ENCODE measurements at places on chromosomes 6 and 20. TPM values are rescaled to one million over a fixed set of nuclear protein-coding genes. Genes with fewer than 3 reads are reported as not detected.

GRCh38 chr6:16043171-16044135 lies 85.4 kb upstream of the MYLIP start:
- no peak for DNase-seq

DNA sequence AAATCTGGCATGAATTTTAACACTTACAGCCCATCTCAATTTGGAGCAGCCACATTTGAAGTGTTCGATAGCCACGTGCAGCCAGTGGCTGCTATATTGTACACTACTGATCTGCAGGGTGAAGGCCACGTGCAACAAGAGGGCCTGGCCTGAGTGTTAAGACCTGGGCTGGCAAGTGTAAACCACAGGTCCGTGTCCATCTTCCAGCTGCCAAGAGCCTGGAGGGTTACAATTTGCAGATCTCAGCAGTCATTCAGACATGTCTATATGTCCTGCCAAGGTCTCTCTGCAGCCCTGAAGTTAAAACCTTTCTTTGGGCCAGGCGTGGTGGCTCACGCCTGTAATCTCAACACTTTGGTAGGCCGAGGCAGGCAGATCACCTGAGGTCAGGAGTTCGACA lies 14.1 kb downstream of the SGK2 start:
- no peak for DNase-seq

Gene TXLNB
- total RNA-seq, result 122 TPM

- no peak for DNase-seq
Measured at GRCh38 chr6:157822245-157823000, 623 bp upstream of the SNX9 start.

DNA sequence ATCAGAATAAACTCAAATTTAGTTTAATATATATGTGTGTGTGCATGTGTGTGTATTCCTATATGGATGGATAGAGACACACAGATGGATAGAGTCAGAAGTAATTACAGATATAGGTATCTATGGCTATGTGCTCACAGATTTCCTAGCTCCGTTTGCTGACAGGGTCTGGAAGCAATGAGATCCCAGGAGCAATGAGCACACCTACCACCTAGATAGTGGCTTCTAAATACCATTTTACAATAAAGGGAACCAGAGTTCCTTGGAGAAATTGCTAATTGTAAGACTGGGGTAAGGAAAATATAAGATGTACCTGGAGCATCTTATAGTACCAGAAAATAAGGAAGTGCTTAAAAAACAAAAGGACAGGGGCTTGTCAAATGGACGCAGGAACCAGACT lies 196.2 kb upstream of the PRDM1 start:
- no peak for DNase-seq

Gene VGLL2
- total RNA-seq, result not detected

GRCh38 chr20:24895898-24896658 lies 53.0 kb upstream of the CST7 start:
- DNase-seq, result no peak

Gene OPN5
- not detected for total RNA-seq

- peak; percentile 85 for DNase-seq
Measured at GRCh38 chr6:138692978-138693909, 80.3 kb upstream of the CCDC28A start.

DNA sequence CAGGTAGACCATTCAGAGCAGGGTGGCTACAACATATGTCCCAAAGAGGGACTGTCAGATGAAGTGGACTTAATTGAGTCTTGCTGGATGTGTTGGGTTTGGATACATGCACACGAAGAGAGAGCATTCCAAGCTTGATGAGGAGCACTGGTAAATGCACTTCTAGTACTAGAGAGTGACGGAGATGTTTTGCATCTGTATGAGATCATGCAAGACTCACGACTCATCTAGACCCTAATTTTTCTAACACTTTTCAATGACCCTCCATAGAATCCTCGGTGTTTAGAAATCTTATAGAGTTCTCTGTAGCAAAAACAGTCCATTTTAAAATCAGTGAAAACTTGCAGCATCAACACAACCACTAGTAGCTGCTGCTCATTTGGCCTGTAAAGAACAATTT lies 4.8 kb upstream of the AIG1 start:
- no peak for DNase-seq

- no peak for DNase-seq
Measured at GRCh38 chr6:23114812-23115504, 545.6 kb downstream of the HDGFL1 start.

DNA sequence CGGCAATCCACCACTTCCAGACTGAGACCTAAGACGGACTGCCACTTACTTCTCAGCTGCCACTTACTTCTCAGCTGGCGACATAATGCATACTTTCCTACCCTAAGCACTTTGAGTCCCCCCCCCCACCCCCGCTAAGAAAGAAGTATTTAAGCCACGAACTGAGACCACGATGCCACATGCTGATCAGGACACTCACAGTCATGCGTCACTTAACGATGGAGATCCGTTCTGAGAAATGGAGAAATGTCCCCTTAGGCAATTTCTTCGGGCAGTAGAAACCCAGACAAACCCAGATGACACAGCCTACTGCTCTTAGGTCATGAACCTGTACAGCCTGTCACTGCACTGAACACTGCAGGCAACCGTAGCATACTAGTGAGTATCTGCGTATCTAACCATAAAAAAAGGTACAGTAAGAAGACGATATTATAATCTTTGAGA lies 690 bp downstream of the IFNGR1 start:
- DNase-seq, result no peak

DNA sequence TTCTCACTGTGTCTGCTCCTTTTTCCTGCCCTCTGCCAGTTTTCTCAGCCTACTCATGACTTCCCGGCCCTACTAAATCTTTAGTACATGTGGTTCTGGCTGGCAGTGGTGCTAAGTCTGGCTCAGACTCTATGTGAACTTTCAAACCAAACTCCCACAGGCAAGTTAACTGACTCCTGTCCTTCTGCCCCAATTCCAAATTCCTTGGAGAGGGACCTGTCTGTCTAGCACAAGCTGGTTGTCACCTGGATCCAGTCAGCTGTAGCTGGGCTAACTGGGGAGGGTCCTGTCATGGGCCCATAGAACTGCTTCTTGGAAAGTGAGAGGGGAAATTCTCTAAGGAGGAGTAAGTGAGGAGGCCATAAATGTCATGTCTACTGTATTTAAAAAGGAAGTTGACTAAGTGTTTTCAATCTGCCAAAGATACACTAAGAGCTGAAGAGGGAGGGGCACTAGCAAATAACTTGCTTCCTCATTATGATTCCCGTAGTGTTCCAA lies 240.1 kb downstream of the KCNQ5 start:
- DNase-seq, result peak; percentile 60

Gene DEFB110
- not detected for total RNA-seq

Gene MYB
- 0.27 TPM for total RNA-seq

DNA sequence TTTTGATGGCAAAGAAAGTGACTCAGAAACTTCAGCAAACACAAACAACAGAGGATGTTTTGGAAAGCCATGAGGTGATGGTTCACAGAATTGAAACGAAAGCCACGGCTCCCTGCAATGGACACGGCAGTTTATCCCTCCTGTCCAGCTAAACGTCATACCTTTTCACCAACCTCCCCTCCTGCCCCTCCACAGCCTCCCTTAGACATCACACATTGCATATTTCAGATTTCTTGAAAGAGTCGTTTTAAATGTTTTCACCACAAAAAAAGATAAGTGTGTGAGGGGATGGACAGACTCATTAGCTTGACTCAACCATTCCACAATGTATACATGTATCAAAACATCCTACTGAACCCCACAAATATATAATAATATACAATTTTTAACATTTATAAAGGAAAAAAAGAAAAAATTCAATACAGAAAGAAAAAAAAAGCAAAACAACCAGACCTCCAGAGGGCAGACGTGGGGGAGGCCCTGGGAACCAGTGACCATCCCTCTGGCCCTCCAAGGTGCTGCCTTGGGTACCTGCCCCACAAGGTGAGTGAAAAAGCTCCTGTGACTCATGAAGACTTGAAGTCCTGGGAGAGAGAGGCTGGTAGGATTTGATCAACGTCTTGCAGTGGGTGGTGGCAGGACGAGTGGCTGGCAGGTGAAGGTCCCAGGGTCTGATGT lies 117.2 kb upstream of the THBS2 start:
- DNase-seq, result no peak

GRCh38 chr6:132259070-132259469 lies 142.2 kb downstream of the MOXD1 start:
- no peak for DNase-seq

DNA sequence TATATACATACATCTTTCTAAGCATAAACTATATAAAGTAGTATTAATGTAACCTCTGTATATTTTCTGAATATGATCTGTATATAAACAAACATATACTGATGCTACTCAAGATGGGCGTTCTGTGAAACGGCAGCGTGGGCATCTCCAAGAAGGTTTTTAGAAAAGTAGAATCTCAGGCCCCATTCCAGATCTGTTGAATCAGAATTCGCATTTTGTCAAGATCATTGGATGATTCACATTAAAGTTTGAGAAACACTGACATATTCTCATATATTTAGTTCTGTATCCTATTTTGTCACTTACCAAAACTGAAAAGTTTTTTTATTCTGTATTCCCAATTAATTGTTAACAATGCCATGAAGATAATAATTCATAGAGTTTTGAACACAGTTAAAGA lies 5.5 kb downstream of the C6orf141 start:
- DNase-seq, result no peak

- DNase-seq, result no peak
Measured at GRCh38 chr20:3922983-3923339, 33.8 kb downstream of the PANK2 start.

Gene ESR1
- total RNA-seq, result 1.4 TPM

Gene KCNK15
- total RNA-seq, result 0.32 TPM

GRCh38 chr6:133683308-133683580 lies 205.7 kb upstream of the TCF21 start:
- DNase-seq, result no peak

GRCh38 chr6:3220366-3220765 lies 7.1 kb downstream of the TUBB2B start:
- DNase-seq, result no peak

GRCh38 chr6:11806561-11807317 lies 28.1 kb upstream of the ADTRP start:
- DNase-seq, result no peak

DNA sequence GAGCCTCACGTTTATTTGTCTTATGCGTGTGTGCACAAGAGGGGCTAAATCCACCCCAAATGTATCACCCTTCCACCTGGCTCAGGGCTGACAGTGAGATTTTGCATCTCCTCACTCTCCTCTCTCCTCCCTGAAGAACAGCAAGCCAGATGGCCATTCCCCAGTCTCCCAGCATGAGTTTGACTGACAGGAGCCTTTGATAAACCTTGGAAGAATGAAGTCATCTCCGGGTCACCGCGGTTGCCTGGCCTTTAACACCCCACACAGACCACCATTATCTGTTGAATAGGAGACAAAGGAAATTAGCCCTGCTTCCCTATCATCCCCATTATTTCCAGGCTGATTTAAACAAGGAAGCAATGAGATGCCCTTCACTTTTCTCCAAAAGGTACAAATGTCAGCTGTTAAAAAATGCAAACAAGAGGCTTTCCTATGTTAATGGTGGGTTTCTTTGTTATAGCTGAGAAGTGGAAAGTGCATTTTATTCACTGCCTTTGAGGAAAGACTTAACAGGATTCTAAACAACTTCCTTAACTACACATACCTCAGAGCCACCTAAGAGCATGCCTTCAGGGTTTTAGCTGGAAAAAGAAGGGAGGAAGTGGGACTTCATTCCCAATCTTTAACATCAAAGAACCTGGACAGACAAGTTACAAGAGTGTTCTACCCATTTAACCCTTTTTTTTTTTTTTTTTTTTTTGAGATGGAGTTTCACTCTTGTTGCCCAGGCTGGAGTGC lies 524.8 kb upstream of the ID4 start:
- DNase-seq, result no peak

DNA sequence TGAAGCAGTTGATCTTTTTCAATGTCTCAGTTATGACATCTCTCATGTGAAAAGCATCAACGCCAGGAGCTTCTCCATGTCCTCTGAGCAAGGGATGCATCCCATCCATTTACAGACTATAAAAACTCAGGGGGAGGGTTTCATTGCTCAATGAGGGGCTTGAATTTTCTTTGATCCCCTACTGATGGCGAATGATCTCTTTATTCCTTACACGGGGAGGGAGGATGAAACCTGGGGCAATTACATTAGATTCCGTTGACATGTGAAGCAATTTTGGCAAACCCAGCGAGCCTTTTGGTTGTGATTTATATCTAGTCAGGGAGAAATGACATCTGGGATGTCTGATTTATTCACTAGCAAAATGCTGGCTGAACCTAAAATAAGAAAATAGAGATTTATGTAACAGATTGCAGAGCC lies 268.9 kb downstream of the HIVEP2 start:
- no peak for DNase-seq

- peak; percentile 59 for DNase-seq
Measured at GRCh38 chr6:46687619-46688097, at the start of gene TDRD6. Gene TDRD6, plus strand, starts transcription at chr6:46687885. Its CDS starts 244 bp downstream, at chr6:46688129.

Gene TMEM74B
- total RNA-seq, result 2.9 TPM

DNA sequence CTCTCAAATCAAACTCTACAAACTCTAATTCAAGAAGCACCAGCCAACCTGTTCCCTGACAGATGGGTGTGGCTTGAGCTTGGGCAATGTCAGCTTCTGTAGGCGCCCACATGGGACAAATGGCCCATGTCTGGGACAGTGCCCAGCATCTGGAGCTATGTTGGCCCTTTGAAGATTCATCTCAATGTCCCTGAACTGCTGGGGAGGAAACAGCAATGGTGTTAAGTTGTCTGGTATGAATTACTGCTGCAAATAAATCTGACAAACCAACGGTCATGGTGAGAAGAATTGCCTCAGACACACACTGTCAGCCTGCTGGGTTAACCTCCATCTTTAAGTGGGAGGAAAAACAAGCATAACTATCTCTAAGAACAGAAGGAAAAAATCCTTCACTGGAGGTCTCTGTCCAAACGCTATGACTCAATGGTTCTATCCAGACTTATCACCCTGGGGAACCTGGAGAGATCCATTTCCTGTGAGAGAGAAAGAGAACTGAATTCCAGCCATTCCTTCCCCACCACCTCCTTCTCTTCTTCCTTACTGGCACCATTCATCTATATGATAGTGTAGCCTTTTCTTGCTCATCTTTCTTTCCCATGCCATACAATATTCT lies 274.9 kb downstream of the CDH26 start:
- DNase-seq, result no peak

GRCh38 chr20:59807909-59808728 lies 125.3 kb downstream of the SYCP2 start:
- DNase-seq, result no peak

Gene CRIP3
- total RNA-seq, result 7.1 TPM

DNA sequence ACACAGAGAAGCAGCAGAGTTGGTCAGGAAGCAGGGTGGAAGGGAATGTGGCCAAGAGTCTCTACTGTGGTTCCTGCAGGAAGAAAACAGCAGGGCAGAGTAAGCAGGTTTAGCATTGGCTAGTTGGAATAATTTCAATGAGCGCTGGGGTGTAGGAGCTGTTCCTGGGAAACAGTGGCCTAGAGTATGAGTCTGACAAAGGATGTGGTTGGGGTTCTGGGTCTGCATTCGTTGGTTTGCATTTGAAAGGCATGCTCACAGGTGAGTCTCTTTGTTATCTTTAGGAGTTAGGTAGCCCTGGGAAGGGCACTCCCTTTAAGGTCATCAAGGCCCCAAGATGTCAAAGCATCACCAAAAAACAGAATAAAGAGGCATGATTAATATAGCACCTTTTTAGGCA lies 911.6 kb upstream of the SLC35B3 start:
- no peak for DNase-seq

Gene SAMD3
- total RNA-seq, result 0.95 TPM

Gene RNF39
- total RNA-seq, result not detected

Data from Right ventricle myocardium inferior (tissue), 1 donor.